Kidney glomerular epithelial cell (primary cell): ENCODE measurements at places on chromosomes 5 and 9.

DNA sequence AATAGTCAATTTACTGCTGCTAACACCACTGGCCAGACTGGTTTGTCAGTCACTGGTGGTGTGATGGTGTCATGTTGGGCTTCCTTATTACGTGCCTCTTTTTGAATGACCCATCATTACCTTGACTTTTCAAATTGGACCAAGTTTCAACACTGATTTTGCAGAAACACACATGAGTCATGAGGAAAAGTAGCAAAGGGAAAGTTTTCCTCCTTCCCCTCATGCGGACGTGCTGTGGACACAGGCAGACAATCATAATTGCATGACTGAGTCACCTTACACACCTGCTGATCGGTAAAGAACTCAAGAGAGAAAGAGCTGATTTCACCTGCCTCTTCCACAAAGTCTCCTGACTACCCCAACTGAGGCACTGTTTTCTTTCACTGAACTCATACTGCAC is 324.5 kb downstream of the ARRDC3 start:
- peak; percentile 38 for DNase-seq

GRCh38 chr9:88957526-88957925 is 33.7 kb upstream of the S1PR3 start:
- no peak for DNase-seq

DNA sequence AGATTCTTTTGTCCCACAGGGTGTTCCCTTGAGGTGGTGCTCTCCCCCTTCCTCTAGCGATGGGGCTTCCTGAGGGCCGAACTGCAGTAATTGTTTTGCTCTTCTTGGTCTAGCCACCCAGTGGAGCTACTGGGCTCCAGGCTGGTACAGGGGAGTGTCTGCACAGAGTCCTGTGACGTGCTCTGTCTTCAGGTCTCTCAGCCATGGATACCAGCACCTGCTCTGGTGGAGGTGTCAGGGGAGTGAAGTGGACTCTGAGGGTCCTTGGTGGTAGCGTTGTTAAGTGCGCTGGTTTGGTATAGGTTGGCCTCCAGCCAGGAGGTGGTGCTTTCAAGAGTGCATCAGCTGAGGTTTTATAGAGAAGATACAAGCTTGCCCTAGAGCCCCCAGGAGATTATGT is 20.4 kb upstream of the CEP72 start:
- DNase-seq = no peak

DNA sequence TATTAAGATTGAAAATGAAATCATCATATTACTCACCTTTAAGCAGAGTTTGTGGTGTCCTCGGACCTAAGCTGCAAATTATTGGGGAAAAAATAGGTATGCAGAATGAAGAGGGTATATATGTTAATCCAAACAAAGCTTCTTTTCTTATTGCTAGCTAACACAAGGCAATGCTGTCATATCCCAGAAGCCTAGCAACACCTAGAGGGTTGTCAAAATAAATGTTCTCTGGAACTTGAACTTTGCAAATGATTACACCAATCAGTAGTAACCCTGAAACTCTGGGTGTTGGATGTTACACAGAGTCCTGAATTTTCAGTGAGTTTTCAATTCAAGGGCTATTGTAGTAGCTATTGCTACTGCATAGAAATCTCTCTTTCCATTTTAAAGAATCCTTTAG is at the start of gene C6:
Gene C6, minus strand, starts transcription at position 193 of the 400 bp plus-strand sequence. CDS start 10,302 bp downstream, outside the sequence.
- no peak for DNase-seq

DNA sequence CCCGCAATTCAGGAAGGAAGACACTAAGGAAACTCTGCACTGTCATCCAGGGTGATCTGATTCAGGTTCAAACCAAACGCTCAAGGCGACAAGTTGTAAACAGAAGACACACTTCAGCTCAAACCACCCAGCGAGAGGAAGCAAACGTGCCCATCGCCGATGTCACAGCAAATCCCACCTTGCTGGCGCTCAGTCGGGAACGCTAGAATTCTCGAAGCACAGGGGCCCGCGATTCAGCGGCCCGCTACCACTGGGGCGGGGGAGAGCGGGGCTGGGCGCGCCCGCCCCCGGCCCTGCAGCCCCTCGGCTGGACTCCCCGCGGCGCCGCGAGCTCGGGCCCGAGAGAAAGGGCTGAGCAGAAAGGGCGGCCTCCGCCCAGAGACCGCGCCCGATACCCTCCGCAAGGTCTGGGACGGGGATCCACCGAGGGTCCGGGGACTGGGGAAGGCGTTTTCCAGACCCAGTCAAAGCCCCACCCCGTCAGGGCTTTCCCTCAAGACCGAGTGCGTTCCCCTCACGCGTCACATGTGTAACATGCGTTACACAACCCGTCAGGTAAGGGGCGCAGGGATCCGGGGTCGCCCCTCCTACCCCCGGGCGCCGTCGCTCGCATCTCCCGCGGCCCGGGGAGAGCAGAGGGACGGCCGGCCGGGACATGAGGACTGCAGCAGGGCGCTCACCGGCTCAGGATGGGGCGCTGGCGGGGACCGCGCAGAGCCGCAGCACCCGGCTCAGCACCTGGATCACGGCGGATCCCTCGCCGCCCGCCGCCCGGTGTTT is 469 bp downstream of the AGTPBP1 start:
- DNase-seq = peak; percentile 47

GRCh38 chr5:55713871-55714270 is 1.7 kb upstream of the SLC38A9 start:
- DNase-seq = no peak

DNA sequence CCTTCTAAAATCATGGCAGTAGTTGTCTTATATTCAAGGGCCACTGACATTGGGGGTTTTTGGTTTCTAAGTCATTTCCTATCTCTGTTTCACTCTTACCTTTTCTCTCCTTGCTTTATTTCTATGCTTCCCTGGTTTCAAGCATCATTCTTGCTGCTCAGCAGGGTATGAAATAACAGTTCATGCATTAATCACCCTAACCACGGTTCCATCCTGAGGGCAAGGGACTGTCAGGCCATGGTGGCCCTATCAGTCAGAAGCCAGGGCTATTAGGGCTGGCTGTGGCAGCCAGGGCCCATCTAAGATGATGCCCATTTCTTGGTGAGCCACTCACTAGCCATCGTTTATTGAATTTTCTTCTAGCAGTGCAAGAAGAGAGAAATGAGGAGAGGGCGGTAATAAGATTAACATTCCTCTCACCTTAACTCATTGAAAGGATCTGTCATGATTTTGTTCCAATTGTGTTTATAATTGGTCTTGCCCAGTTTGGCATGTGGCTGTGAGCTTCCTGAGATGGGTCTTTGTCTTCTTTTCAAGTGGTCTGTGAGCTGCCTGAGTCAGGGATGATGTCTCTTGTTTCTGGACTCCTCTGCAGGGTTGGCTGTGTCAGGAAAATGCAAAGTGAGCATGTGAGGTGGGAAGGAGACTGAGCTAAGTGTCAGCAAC is 45.2 kb downstream of the CYSTM1 start:
- DNase-seq = peak; percentile 91

GRCh38 chr9:36218011-36218410 is 27.3 kb downstream of the CLTA start:
- DNase-seq = no peak

DNA sequence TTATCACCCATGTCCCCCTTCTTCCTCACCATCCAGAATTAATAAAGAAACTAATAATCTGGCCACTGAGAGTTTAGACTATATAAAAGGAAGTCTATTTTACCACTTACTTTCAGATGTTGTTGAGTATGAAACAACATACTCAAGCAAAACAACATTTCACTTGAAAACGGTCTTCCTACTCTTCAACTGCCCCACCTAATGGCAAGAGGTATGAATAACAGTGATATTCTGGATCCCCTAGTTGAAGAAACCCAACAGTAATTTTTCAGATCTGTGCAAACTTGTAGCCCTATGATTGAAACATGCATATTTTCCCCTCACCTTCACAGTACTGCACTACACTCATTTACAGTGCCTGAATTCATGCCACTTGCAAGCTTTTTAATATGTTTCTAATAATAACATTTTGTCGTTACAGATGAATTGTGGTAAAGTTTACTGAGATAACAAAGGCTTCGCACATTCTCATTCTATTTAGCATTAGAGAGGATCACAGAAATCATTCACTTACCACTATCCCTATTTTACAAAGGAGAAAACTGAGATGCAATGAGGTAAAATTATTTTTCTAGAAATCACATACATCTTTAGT is 267.9 kb upstream of the PDE4D start:
- DNase-seq = peak; percentile 12
